Calu3 (cell line): ENCODE measurements at places on chromosomes 3 and 15. TPM values are rescaled to one million over a fixed set of nuclear protein-coding genes. Genes with fewer than 3 reads are reported as not detected.

DNA sequence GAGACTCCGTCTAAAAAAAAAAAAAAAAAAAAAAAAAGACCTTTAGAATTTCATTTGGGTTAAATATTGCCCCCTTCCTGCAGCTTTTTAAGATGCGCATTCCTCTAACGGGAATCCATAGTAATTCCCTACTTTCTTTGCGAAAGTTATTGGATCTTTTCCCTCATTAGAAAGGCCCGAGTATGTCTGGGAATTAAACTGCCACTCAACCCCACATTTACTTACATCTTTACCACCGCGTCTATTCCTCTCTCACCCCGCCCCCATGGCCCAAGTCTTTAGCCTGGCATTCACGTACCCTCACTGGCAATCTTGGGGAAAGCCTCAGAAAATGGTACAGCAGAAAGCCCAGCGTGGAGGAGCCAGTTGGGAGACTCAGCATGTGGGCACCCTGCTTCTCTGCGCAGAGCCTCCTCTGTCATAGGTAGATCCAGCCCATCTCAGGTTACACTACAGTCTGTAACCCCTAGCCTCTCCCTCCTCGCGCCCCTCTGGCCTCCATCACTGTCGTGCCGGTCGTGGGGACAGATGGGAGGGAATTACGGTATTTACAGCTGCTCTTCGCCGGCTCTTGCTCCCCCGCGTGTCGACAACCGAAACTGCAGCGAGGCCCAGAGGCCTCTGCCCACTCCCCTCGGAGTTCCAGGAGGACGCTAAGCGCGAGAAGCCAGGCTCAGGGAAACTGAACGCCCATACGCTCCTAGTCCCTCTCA is 6.4 kb upstream of the ANKDD1A start:
- peaks cover 25% of the 10 kb centered on the region for H3K27me3 ChIP-seq
- peaks cover 7% of the 10 kb centered on the region for H3K4me1 ChIP-seq
- H3K27ac ChIP-seq: no peak overlapping the region
- H3K4me3 ChIP-seq: no peak overlapping the region
- no peaks in the 10 kb centered on the region for H3K36me3 ChIP-seq

DNA sequence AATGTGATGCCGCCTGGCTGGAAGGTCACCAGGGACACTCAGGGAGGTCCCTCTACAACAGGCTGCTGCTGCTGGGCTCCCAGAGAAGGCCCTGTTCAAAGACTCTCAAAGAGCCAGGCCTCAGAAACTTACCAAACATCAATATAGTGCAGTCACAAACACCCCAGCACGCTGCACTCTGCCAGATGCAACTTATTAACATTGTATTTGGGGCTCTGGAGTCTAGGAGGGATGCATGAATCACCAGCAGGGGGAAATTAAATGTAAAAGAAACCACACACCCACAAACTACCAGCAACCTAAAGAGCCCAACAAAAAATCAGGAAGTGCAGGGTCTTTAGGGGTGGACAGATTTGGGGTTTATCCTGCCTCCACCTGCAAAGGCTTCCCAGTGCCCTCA is 74.6 kb upstream of the SPATA12 start:
- peaks cover 13% of the 10 kb centered on the region for H3K4me1 ChIP-seq
- peaks cover 5% of the 10 kb centered on the region for H3K36me3 ChIP-seq
- no peaks in the 10 kb centered on the region for H3K27me3 ChIP-seq
- H3K27ac ChIP-seq: no peak overlapping the region

GRCh38 chr3:110928016-110928662 is 143.5 kb upstream of the NECTIN3 start:
- no peak overlapping the region for H3K27ac ChIP-seq
- no peaks in the 10 kb centered on the region for H3K4me1 ChIP-seq
- no peaks in the 10 kb centered on the region for H3K27me3 ChIP-seq

- DNase-seq: peak; percentile 36
- H3K4me1 ChIP-seq: no peaks in the 10 kb centered on the region
- peaks cover 20% of the 10 kb centered on the region for H3K36me3 ChIP-seq
These were observed 626 bp upstream of the PTPRG start for GRCh38 chr3:61560517-61561373.

DNA sequence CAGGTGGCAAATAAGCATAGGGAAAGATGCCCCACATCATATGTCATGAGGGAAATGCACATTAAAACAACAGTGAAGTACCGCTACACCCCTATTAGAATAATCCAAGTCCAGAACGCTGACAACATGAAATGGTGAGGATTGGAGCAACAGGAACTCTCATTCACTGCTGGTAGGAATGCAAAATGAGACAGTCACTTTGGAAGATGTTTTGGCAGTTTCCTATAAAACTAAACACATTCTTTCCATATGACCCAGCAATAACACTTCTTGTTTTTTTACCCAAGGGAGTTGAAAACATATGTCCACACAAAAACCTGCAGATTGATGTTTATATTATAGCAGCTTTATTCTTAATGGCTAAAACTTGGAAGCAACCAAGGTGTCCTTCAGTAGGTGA is 116.4 kb upstream of the TOPAZ1 start:
- no peaks in the 10 kb centered on the region for H3K4me1 ChIP-seq
- no peak overlapping the region for H3K27ac ChIP-seq
- DNase-seq: no peak
- no peaks in the 10 kb centered on the region for H3K36me3 ChIP-seq

DNA sequence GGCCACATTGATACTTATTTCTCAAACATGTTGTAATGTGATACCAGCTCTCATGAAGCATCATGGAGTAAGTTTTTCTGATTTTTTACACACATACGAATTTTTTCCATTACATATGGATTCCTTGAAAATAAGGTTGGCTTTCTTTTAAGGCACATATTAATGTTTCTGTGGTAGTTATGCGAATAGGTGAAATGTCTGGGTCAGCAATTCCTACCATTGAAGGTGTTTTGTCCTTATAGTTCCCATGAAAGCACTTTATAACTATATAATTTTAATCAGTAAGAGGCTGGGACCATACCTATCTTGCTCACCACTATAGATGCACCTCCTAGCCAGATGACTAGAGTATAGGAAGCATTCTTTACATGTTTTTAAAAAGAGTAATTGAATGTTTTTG is 33.0 kb downstream of the PHLDB2 start:
- H3K27ac ChIP-seq: no peak overlapping the region
- DNase-seq: no peak
- H3K27me3 ChIP-seq: no peaks in the 10 kb centered on the region
- H3K4me3 ChIP-seq: no peak overlapping the region
- H3K4me1 ChIP-seq: peaks cover 11% of the 10 kb centered on the region
- no peaks in the 10 kb centered on the region for H3K36me3 ChIP-seq

- H3K27ac ChIP-seq: no peak overlapping the region
- no peak for DNase-seq
- H3K4me1 ChIP-seq: no peaks in the 10 kb centered on the region
These were observed 46.3 kb upstream of the RBP1 start for GRCh38 chr3:139585820-139586219.

GRCh38 chr3:135246027-135246426 is 451.0 kb downstream of the EPHB1 start:
- H3K4me3 ChIP-seq: no peak overlapping the region
- H3K4me1 ChIP-seq: no peaks in the 10 kb centered on the region
- no peak for DNase-seq
- no peaks in the 10 kb centered on the region for H3K36me3 ChIP-seq

DNA sequence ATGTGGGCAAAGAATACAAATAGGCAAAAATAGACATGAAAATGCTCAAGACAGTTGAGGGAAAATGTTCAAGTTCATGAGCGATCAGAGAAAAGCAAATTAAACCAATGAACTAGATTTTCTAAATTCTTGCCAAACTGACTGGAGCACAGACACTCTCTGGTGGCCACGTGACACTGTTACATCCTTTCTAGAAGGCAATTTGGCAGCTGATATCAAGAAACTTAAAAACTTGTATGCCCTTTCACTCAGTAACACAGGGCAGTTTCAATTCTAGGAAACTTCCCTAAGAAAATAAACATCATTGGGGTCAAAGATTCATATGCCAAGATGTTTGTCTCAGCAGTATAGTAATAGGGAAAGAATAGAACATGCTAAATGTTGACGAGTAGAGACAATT is 52.2 kb downstream of the ABHD5 start:
- no peaks in the 10 kb centered on the region for H3K36me3 ChIP-seq
- no peaks in the 10 kb centered on the region for H3K27me3 ChIP-seq
- no peak for DNase-seq
- H3K4me1 ChIP-seq: no peaks in the 10 kb centered on the region
- H3K4me3 ChIP-seq: no peak overlapping the region
- no peak overlapping the region for H3K27ac ChIP-seq

GRCh38 chr3:160126761-160127160 is 98.5 kb upstream of the C3orf80 start:
- H3K4me3 ChIP-seq: no peak overlapping the region
- peaks cover 52% of the 10 kb centered on the region for H3K4me1 ChIP-seq
- no peaks in the 10 kb centered on the region for H3K27me3 ChIP-seq
- H3K27ac ChIP-seq: no peak overlapping the region
- no peak for DNase-seq
- H3K36me3 ChIP-seq: peaks cover 7% of the 10 kb centered on the region

GRCh38 chr15:74040109-74040850 is 42.1 kb downstream of the GOLGA6A start:
- H3K36me3 ChIP-seq: peaks cover 43% of the 10 kb centered on the region
- no peaks in the 10 kb centered on the region for H3K4me1 ChIP-seq
- no peak overlapping the region for H3K4me3 ChIP-seq
- H3K27ac ChIP-seq: no peak overlapping the region
- no peak for DNase-seq

- H3K4me3 ChIP-seq: no peak overlapping the region
- no peak for DNase-seq
- H3K27me3 ChIP-seq: peaks cover 30% of the 10 kb centered on the region
- H3K27ac ChIP-seq: no peak overlapping the region
- H3K4me1 ChIP-seq: no peaks in the 10 kb centered on the region
- H3K36me3 ChIP-seq: no peaks in the 10 kb centered on the region
These were observed 307.1 kb downstream of the IL20RB start for GRCh38 chr3:137264843-137265330.

- H3K27me3 ChIP-seq: peaks cover 90% of the 10 kb centered on the region
- DNase-seq: no peak
- no peak overlapping the region for H3K27ac ChIP-seq
- no peaks in the 10 kb centered on the region for H3K4me1 ChIP-seq
These were observed 72.7 kb upstream of the CORO2B start for GRCh38 chr15:68506071-68506470.

GRCh38 chr3:48543271-48543866 is 13.2 kb downstream of the PFKFB4 start:
- H3K27me3 ChIP-seq: no peaks in the 10 kb centered on the region
- H3K4me3 ChIP-seq: no peak overlapping the region
- H3K4me1 ChIP-seq: no peaks in the 10 kb centered on the region
- no peak overlapping the region for H3K27ac ChIP-seq
- H3K36me3 ChIP-seq: no peaks in the 10 kb centered on the region
- DNase-seq: no peak

GRCh38 chr3:151113343-151113742 is 27.9 kb downstream of the MED12L start:
- no peaks in the 10 kb centered on the region for H3K4me1 ChIP-seq
- H3K36me3 ChIP-seq: no peaks in the 10 kb centered on the region
- H3K27ac ChIP-seq: no peak overlapping the region

DNA sequence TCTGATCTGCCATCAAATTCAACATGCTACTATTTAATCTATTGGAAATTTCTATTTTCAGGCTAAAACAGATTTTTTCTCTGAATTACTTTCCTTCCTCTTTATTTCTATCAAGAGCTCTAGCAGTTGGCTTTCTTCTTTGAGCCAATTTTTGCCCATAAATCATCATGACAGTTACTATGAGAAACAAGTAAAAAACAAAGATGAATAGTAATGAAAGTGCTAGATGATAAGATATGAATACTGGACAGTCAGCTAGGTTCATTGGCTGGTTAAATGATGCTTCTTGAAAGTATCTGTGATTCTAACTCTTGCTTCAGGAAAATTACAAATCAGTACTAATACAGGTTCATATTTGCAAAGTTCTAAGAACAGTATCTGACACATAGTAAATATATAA is 38.6 kb upstream of the NANOGP8 start:
- no peaks in the 10 kb centered on the region for H3K27me3 ChIP-seq
- H3K4me3 ChIP-seq: no peak overlapping the region
- H3K4me1 ChIP-seq: no peaks in the 10 kb centered on the region
- H3K36me3 ChIP-seq: no peaks in the 10 kb centered on the region

- no peak for DNase-seq
- H3K27ac ChIP-seq: no peak overlapping the region
- peaks cover 6% of the 10 kb centered on the region for H3K36me3 ChIP-seq
- no peak overlapping the region for H3K4me3 ChIP-seq
- H3K27me3 ChIP-seq: peaks cover 100% of the 10 kb centered on the region
These were observed 30.3 kb upstream of the SEC13 start for GRCh38 chr3:10351013-10351735.

The GREM1 gene
- total RNA-seq: not detected in 2 replicates

The ERC2 gene
- 0.73 and 1.3 TPM in 2 replicates for total RNA-seq

The GASK1A gene
- 1.6 and 2.3 TPM in 2 replicates for total RNA-seq

The PCLAF gene
- total RNA-seq: 53.0 and 55.8 TPM in 2 replicates

The CYP19A1 gene
- total RNA-seq: not detected in 2 replicates

The LRRC49 gene
- total RNA-seq: 5.8 and 6.3 TPM in 2 replicates

The CASR gene
- total RNA-seq: 2.3 and 5.1 TPM in 2 replicates

The CRABP1 gene
- total RNA-seq: 0.51 TPM in 1 of 2 replicates, not detected in the other
